NCI-H774 (cell line): ENCODE measurements at places on chromosomes 6 and 20.

DNA sequence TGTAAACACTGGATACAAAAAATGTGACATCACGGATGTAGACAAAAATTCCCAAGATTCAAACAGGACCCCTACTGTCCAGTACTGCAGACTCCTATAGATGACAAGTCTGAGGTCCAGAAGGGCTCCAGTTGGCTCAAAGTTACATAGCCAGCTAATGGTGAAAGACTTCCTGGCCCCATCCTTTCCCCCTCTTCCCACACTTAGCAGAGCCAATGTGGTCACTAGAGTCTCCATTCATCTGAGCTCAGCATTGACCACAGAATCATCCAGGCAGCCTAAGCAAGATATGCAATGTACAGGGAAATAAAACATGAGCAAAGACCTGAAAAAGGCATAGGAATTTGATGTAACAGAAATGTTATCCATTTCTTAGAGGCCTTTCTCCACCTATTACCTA lies 180.5 kb downstream of the ADAT2 start:
- no peak for DNase-seq

DNA sequence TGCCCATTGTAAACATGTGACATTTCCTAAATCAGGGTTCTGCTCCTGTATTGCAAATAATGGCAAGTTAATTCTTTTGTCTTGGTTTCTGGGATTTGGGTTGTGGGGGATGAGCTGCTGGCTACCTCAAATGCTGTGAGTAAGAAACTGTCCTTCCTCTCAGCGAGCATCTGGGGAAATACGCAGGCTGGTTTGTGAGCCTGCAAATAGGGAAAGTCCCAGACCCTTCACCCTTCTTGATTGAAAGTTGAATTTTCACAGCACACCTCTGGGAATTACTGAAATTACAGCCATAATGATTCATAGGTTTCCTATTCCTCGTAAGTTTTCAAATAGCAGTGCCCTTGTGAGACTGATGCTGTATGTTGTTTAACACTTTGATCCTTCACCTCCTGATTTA lies 138.1 kb downstream of the TBXT start:
- no peak for DNase-seq

- DNase-seq = no peak
Observed at GRCh38 chr6:4664911-4665310, 111.3 kb upstream of the CDYL start.

DNA sequence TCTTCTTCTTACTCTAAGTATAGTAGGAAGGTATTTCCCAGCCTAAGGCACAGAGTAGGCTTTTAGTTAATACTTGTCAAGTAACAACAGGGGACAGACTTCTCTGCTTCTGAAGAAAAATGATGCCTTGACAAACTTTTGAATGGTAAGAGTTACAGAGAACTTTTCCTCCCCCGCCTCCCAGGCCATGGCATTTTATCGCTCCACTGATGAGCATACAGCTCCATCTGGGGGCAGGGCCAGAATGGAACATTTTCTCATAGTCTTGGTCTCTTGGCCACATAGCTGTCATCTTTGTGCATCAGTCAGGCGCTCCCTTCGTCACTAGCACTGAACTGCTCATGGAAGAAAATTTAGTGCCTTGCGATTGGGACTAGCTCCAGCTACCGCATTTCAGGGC lies 1066.8 kb upstream of the CITED2 start:
- no peak for DNase-seq

GRCh38 chr6:151494936-151495320 lies 1.1 kb downstream of the CCDC170 start:
- no peak for DNase-seq

DNA sequence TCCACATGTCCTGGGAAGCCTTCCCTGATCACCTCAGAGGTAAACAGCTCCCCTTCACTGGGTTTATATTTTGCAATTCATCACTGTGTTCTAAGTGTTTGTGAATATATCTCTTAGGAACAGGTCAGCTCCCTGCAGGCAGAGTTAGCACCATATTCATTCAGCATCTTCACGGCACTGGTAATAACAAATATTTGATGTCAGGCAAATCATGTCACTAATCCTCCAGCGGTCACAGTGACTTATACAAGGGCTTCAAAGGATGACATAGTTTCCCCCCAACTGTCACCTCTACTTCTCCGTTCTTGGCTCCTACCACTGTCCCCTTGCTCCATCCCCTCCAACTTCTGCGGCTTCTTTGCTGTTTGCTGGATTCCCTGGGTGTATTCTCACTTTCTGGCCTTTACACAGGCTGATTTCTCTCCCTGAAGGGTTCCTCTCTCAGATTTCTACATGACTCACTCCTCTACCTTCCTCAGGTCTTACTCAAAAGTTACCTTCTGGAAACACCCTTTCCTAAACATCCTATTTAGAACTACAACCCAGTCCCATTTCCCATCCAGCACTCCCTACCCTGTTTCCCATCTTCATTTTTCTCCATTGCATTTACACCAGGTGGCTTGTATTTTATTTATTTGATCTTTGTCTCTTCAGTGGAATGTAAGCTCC lies 66.6 kb downstream of the NHLRC1 start:
- DNase-seq = no peak

- DNase-seq = no peak
Observed at GRCh38 chr6:152426276-152426675, 210.9 kb downstream of the SYNE1 start.

GRCh38 chr6:16828058-16828457 lies 66.8 kb upstream of the ATXN1 start:
- no peak for DNase-seq

DNA sequence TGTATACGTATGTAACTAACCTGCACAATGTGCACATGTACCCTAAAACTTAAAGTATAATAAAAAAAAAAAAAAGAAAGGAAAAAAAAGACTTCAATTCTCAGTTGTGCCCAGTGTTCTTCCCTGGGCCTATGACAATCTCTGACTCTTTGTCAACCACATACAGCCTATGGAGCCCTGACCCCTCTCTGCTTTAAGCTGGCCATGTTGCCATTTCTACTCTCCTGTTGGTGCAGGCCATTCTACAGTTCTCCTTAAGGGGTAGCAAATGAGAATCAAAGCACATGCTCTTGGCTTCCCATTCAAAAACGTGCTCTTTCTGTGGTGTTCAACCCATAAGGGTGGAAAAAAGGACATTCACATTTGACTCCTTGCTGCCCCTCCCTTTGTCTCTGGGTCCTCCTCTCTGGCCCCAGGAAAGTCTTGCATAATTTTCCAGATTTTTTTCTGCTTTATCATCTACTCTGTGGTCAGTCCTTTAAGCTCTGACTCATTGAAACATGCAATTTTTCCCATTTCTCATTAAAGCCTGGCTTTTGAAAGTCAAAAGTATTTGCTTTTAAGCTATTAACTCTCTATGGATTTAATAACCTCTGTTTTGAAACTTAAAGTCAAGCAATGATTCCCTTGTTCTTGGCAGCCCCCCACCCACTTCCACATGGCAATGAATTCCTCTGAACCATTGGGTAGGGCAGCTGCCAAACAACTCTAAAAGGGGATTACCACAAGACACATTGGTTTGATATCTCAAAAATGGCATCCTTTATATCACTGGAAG lies 208.6 kb upstream of the MCHR2 start:
- no peak for DNase-seq
